ENCODE measurements at places on chromosomes 1 and 21.

DNA sequence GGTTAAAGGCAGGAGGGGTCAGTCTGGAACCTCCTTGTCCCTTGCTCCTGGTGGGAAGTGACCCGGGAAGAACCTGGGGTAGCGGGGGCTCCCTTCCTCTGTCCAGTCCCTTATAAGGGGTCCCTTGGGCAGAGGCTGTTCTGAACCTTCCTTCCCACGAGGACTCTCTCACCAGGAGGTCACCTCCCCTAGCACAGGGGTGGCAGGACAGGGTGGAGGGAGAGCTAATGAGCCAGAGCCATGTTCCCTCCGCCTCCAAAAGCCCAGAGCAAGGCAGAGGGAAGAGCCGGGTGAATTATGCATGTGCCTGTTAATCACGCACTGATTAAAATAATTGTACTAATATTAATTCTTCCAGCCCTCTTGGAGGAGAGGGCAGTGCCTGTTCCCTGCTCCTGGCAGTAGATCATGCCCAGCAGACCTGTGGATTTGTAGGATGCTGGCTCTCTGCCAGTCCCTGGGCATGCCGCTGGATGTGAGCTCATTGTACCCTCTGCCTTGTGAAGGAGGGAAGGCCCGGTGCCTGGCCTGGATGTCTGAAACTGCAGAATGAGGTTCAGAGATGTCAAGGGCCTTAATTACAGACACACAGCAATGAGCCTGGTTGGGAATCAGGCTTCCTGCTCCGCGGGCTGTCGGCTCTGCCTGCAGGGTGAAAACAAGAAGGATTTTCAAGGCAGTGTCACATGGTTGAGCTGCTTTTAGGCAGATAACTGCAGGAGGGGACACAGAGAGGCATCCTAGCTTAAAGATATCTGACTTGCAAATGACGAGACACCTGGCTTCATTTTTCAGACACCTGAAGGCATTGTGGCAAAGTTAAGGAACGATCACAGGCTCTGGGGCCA, 68.2 kb downstream of the IGSF21 start:
- no peak for DNase-seq

GRCh38 chr1:160666079-160666442, 19.2 kb upstream of the SLAMF1 start:
- DNase-seq, result no peak

GRCh38 chr1:24572301-24572700, 16.4 kb downstream of the NCMAP start:
- no peak for DNase-seq

GRCh38 chr1:157142765-157143423, 4.7 kb upstream of the ETV3 start:
- peak; percentile 29 for DNase-seq

- DNase-seq, result no peak
Observed at GRCh38 chr1:11617741-11618140, 36.5 kb downstream of the FBXO2 start.

GRCh38 chr21:42163511-42163863, 55.5 kb upstream of the ABCG1 start:
- DNase-seq, result no peak

GRCh38 chr21:22120616-22121266, 1122.5 kb downstream of the NCAM2 start:
- peak; percentile 10 for DNase-seq

GRCh38 chr1:171901245-171901644, 59.9 kb downstream of the DNM3 start:
- no peak for DNase-seq

DNA sequence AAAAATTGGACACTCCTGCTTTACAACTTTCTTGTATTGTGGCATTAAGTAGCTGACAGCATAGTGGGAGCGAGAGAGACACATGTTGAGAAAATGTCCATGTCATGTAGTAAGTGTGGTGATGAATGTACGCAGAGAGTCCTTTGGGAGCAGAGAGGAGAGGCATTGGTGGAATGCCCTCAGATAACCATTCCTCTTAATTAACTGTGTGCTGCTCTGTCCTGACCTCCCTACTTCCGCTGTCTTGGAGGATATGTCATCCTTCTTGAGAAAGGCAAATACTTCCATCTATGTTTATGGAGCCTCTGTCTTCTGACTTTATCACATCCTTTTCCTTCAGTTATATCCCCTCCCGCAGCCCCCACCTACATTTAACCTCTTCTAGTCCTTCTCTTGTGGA, 38.4 kb downstream of the F3 start:
- no peak for DNase-seq

DNA sequence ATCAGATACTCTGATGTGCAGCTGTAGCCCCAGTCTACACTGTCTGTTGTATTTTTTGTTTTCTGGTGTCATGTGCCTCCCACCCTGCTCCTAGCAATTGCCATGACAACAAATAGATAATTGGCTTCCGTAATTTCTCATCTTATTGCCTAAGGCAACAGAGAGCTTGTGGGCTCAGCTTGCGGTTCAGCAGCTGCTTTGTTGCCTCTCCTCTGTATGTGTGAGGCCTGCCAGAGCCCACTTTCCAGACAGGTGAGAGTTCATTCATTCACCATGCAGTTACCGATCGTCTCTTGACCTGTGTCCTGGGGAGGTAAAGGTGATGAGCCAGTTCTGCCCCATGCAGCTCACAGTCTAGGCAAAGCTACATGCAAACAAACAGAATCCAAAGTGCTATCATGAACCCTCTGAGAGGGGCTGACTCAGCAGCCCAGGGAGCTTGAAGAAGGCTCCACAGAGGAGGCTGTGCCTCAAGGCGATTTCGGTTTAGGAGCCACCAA, 11.9 kb downstream of the LGALS8 start:
- DNase-seq, result no peak

DNA sequence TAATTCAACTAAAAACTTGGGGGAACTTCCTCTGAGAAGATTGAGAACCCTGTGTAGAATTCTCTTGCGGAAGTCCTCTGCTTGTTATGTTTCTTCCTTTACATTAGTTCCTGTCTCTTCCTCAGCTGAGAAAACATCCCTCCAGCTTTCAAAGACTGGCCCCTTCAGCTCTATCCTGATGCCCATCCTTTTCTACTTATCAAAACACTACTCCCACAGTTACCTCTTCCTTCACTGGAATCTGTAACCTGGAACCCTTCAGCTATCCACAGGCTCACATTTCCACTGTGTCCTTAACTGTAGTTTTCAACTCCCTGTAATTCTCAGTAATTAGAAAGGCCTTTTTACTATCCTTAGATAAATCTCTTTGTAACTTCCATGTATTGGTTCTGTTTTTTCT, 6.0 kb upstream of the DEDD start:
- DNase-seq, result no peak

DNA sequence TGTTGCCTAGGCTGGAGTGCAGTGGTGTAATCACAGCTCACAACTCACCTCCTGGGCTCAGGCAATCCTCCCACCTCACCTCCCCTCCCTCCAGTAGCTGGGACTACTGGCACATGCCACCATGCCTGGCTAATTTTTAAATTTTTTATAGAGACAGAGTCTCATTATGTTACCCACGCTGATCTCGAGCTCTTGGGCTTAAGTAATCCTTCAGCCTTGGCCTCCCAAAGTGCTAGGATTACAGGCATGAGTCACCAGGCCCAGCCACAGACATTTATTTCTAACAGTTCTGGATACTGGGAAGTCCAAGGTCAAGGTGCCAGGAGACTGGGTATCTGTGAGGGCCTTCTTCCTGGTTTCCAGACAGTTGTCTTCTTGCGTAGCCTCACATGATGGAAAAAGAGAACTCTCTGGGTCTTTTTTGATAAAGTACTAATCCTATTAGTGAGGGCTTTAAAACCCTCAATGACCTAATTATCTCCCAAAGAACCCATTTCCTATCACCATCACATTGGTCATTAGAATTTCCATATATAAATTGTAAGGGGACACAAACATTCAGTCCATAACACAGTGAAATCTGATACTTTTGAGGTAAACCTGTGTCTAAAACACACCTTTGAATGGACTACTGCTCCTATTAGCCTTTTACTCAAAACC, 67.9 kb downstream of the PHACTR4 start:
- DNase-seq, result no peak

DNA sequence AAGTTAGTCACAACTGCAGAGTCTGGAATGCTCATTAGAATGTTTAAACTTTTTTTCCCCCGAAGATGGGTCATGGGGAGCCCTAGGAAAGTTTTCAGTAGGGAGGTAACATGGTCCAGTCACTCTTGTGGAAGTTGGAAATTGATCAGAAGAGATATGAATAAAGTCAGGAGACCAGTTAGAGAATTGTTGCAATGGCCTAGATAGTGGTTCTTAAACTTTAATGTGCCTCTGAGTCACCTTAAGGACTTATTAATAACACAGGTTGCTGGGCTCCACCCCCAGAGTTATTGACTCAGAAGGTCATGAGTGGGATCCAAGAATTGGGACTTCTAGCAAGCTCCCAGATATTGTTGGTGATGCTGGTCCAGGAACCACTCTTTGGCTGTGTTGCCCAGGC, 3.2 kb upstream of the TFAP2E start:
- no peak for DNase-seq

DNA sequence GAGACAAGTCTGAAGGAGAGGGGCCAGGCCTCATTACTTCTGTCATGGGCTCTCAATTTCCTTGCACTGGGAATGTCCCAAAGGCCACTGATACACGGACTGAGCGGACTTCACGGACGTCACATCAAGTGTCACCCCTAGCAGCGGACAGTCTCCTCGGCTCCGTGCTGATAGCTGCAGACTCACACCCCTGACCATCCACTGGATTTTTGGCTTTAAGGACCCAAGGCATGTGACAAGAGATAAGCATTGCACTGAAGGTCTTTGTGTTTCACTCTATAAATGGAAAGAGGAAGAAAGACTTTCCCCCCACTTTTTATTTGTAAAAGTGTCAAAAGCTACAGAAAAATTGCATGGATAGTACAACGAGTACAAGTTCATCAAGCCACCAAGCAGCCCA, 200.4 kb upstream of the FGGY start:
- no peak for DNase-seq

DNA sequence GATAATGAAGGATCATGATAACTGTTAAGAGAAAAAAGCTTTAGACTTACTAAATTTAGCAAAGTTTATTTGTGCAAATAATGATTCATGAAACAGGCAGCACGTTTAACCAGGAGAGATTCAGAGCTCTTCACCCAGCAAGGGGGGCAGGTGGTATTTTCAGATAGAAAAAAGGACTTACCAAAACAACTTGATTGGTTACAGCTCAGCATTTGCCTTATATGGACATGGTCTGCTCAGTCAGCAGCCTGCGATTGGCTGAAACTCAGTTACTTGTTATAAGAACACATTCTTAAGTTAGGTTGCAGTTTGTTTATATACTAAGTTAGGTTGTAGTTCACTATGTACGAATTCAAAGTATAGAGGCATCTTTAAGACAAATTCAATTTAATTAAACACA, 165.6 kb downstream of the DUSP10 start:
- DNase-seq, result no peak

DNA sequence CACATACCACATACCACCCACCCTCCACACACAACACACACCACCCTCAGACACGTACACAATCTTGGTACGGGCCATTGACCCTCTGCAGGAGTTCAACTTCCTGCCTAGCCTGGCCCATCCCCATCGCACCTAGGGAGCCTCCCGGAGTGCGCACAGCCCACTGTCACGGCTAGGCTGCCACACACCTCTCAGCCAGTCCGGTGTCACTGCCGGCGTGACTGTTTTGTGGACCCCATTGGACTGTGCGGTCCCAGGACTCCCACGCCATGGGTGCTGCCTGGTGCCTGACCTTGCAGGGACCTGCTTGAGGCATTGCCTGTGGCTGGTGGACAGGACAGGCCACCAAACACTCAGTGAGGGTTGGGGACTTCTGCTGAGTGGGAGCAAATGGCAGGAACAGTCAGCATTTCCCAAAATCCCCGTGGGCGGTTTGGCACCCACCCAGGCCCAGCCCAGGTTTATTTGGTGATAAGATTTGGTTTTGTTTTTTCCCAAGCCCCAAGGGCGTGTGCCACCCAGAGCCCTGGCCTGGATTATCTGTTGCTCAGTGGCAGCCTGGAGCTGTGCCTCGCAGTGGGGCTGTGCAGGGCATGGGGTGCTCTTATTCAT, 27.7 kb downstream of the RAB7B start:
- DNase-seq, result no peak

GRCh38 chr1:192747301-192747700, 61.5 kb upstream of the RGS2 start:
- no peak for DNase-seq

GRCh38 chr1:232854798-232855159, 49.6 kb downstream of the MAP10 start:
- DNase-seq, result no peak

DNA sequence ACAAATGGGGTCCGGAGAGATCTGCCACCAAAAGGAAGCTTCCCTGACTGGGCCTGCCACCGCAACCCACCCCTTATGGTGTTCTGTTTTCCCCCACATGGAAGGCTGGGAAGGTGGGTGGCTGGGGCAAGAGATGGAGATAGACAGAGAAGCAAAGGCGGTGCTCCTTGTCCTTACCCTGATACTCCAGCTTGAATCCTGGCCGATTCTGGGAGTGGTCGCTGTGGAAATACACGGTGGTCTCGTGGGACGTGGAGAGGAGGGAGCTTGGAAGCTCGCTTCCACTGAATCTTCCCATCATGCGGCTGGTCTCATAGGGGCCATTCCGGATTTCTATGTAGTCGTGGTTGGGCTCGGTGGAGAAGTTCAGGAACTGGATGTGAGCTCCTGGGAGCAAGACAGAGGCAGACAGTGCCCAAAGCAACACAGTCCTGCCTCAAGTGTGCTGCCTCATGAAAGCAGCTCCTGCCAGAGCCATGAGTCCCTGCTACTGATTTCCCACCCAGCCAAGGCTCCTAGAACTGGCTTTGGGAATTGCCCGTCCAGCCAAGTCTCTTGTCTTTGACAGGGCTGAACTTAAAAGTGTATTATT, 138.5 kb downstream of the ZSCAN20 start:
- DNase-seq, result no peak

GRCh38 chr1:195608883-195609282, 999.4 kb downstream of the KCNT2 start:
- DNase-seq, result no peak

DNA sequence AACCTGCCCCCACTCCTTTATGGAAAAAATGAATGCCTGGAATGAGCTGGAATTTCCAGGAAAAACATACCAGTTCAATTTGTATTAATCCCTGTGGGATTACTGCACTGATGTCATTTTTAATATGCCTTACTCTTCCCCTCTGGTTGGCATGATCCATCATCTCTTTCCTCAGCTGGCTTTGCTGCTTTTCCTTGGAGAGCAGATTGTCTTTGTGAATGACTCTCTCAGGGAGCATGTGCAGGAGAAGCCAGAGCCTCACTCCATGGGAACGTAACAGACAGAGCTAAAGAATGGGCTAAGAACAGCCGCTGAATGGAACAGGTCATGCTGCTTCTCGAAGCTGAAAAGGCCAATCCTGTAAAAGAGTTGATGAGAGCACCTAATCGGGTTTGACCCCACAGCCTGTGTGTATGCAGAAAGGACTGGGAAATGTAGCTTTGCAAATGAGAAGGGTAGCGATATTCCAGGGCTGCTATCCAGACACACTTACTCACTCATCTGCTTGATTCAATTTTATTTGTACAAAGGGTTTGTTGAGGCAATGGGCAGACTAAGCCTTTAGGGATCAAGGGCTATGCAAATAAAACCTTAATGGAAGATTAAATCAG, 20.7 kb downstream of the PHC2 start:
- no peak for DNase-seq

GRCh38 chr1:169305356-169305755, 62.2 kb downstream of the NME7 start:
- DNase-seq, result no peak

Measured in activated CD4-positive, alpha-beta T cell treated with anti-CD3 and anti-CD28 coated beads, Interleukin-10, Interleukin-2, amounts not matched to agents 100 ng/mL and 50 ng/mL, durations not matched to agents 16 hours and 8 hours (primary cell).